ENCODE measurements at places on chromosomes 1 and 21.

GRCh38 chr1:7403265-7404045 lies 367.6 kb upstream of the VAMP3 start:
- no peak for DNase-seq

DNA sequence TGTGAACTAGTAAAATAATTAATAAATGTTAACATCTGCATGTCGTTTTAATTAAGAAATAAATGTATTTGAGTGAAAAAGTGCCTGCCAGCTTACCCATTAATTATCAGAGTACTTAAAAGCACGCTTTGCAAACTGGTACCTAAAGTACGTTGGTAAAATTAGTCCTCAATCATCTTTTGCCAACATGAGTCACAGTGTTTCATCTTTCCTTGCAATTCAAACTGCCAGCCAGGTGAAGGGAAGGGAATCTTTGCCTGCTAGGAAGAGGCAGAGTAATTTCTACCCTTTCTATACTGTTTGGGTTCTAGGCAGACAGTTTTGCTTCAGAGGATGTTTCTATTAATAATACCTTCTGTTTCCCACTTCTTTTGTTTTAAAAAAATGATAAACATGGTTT lies 57.2 kb upstream of the CNIH3 start:
- DNase-seq, result no peak

DNA sequence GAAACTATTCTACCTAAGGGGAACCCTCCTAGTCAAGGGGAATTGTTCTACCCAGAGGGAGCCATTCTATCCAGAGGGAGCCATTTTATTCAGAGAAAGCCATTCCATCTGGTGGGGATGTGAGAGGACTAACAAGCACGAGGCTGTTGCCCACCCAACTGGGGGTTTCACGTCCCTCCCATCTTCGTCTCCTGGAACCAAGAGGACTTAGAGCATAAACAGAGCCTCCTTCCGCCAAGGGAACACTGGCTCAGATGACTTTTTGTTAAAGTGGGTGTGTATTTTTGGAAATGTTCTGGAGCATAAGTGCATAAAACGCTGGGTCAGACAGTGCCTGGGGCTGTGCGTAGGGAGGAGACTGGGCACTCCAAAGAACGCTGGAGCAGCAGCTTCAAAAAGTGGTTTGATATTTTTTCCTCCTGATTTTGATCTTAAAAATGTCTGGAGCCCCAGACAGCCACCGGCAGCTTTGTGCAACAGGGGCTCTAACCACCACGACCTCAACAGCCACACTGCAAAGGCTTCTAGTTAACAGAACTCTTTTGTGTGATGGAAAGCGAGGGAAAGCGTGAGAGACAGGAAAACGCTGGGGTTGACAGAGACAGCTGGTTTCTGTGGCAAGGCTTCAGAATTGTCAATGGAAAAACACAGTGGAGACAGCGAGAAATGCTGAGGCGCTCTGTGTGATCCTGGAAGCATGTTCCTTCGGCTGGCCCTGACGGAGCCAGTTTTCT lies 363.6 kb upstream of the CAMK1G start:
- DNase-seq, result no peak

- no peak for DNase-seq
These were observed 16.1 kb downstream of the SLAMF1 start for GRCh38 chr1:160630523-160631451.

DNA sequence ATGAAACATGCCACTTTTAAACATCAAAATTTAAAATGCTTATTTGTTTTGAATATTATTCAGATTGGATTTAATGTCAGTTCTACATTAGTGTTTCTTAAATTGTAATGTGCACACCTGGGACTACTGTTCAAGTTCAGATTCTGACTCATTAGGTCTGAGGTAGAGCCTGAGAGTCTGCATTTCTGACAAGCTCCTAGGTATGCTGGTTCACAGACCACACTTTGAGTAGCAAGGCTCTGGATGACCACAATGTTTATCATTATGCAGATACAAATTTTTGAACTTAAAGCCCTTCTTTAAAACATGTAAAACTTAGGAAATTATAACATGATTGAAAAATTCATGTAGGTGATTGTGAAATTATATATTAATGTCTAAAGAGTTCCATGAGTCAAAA lies 40.2 kb downstream of the TTLL7 start:
- no peak for DNase-seq

- DNase-seq, result no peak
These were observed 32.7 kb upstream of the DHCR24 start for GRCh38 chr1:54919367-54920359.

DNA sequence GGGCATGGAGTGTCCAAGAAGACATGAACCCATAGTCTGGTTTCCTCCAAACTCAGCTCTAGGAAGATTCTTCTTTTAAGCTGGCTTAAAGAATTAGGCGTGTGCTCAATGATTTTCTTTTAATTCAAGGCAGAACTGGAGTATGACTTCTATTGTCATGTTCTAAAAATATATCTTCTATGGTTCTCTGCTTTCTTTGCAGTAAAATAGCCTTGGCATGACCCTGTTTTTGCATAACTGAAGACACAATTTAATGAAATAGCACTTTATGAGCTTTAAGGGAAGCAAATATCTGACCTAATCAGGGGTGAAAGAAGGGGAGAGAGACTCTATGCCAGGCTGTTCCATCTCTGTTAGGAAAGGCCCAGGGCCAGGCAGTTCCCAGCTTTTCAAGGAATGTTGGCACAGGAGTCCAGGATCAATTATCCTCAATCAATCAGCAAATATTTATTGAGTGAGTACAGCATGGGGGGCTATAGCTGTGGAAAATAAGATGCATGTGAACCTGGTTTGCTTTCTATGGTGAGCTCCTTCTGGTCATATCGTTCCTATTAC lies 7.2 kb upstream of the CSF1 start:
- DNase-seq, result no peak

DNA sequence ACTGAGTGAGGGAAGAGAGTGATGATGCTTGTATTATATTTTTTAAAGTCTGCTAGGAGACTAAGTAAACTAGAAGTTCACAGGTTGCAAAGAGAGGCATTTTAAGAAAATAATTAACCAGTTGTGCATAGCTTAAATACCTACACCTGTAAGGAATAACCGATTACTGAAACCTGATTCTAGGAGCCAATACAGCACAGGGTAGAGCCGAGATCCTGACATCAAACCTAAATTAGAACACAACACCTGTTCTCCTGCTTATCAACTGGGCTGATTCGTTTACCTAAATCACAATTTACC lies 54.8 kb downstream of the EPRS1 start:
- DNase-seq, result no peak

GRCh38 chr1:201560328-201561194 lies 21.6 kb downstream of the NAV1 start:
- DNase-seq, result no peak

DNA sequence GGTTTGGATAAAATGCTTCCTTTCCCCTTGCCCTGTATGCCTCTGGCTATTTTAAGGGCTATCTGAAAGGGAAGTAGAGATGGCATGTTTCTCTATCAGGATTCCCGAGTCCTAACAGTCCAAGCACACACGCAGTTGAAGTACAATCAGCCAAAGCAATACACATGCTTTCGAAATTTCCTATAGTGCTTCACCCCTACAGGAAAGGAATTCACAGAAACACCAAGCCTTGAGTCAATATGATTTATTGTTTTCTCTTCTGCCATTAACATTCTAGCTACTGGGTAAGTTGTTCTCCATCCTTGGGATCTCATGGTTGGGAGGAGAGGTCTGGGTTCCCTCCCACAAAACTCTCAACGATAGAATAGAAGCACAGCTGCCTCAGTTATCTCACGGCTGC lies 8.7 kb downstream of the ITLN1 start:
- no peak for DNase-seq

DNA sequence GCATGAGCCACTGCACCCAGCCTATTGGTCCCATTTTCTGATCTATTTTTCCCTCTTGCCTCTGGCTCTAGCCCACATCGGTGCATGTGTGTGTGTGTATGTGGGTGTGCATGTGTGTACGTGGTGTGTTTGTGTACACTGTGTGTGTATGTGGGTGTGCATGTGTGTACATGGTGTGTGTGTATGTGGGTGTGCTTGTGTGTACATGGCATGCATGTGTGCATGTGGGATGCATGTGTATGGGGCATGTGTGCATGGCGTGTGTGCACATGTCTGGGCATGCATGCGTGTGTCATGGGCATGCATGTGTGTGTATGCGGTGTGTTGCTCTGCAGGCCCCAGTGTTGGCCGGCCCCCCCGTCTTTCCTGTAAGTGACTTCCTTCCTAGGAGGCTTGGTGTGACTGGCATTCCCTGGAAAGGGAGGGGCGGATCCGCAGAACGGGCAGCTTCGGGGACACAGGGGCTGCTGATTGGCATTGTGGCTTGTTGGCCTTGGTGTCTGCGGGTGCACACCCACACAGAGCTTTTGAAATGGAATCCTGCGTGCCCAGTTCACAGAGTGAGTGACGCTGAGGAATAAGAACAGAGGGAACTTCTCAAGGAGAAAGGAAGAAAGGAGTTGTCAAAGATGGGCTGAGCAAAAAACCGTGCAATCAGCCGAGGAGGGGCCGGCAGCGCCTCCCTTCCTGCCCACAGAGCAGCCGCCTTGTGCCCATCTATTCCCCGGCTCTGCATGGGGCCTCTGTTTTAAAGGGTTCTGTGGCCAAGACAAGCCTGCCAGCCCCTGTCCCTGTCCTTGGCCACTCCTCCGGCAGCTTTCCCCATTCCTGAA lies 8.0 kb downstream of the PDXK start:
- DNase-seq, result no peak
